ENCODE measurements at places on chromosomes 1 and 21.

- no peak for DNase-seq
Observed at GRCh38 chr1:162385702-162386101, 4.2 kb downstream of the C1orf226 start.

- no peak for DNase-seq
Observed at GRCh38 chr1:222918801-222919477, 104.1 kb downstream of the DISP1 start.

GRCh38 chr1:69747207-69747606 is 179.5 kb downstream of the LRRC7 start:
- DNase-seq, result no peak

- no peak for DNase-seq
Observed at GRCh38 chr1:88825721-88826120, 65.6 kb downstream of the GTF2B start.

DNA sequence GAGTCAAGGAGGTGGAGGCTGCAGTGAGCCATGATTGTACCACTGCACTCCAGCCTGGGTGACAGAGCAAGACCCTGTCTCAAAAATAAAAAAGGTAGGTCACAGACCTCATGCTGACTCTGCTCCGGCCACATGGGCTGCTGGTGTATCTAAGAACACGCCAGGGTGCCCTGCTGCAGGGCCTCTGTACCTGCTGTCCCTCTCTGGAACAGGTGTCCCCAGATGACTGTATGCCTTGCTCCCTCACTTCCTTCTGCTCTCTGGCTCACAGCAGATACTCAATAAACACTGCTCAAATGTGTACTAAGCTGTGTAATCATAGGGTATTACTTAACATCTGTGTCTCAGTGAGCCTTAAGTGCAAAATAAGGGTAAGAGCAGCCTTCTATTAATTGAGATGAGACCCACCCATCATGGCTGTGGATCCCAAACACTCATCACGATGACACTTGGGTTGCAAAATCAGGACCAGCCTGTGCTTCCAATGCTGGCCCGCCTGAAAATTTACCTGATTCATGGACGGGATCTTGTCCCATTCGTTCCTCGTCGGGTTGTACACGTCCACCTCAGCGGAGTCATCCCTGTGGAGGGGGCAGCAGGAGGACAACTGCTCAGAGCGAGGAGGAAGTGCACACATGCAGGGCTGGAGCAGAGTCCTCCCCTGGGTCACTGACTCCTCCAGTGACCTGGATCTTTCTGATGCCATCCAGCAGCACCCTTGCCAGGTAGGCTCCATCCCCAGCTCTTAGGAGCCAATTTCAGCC is 7.5 kb downstream of the KLHL21 start:
- no peak for DNase-seq

GRCh38 chr1:109312246-109312645 is 5.4 kb upstream of the MYBPHL start:
- no peak for DNase-seq

DNA sequence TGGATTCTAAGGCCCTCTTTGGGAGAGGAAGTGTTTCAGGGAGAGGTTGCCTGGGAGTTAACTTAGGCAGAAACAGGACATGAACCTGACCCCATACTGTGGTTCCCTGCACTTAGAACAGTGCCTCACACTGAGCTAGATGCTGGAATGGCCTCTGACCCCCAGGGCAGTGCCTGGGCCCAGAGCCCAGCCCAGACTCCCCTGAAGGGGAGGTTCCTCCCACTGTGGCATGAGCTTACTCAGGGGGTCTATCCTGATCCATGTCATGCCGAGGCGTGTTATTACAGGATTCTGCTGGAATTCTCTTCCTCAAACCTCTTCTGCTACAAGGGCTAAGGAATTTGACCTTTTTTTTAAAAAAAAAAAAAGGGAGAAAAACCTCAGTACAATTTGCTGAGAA is 72.2 kb downstream of the MRPL37 start:
- DNase-seq, result no peak

- DNase-seq, result peak; percentile 28
Observed at GRCh38 chr1:228646717-228647522, 88.4 kb upstream of the RHOU start.

GRCh38 chr21:41678016-41678923 is 88.6 kb downstream of the RIPK4 start:
- peak; percentile 36 for DNase-seq

GRCh38 chr1:177439301-177439700 is 268.5 kb downstream of the BRINP2 start:
- DNase-seq, result no peak

GRCh38 chr1:17017435-17017834 is 5.7 kb upstream of the ATP13A2 start:
- no peak for DNase-seq

DNA sequence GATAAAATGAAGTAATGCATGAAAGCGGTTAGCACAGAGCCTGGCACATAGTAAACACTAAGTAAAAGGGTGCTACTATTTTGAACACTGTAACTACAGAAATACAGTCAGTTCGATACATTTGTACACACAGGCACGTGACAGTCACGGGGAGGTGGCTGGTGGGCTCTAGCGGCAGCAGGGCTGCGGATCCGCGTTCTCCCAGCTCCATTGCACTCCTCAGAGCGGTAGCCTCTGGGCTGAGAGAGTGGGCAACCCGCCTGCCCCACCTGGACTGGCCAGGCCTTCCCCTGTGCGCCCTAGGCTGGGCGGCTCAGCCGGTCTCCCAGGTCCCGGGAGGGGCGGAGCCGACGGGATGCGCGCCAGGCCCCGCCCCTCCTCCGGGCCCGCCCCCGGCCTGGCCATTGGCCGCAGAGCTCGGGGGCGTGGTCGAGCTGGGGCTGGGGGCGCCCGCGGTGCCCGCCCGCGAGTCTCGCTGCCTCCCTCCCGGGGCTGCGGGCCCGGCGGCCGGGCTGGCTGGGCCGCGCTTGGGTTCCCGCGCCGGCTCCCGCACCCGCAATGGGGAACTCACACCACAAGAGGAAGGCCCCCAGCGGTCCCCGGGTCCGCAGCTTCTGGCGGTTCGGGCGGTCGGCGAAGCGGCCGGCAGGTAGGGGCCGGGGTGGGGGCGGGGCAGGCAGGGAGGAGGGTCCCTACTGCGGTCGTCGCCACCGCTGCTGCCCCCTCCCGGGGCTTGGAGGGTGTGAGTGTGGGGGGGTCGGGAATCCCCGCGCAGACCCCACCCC is 51.2 kb upstream of the SYNC start:
- DNase-seq, result peak; percentile 94

DNA sequence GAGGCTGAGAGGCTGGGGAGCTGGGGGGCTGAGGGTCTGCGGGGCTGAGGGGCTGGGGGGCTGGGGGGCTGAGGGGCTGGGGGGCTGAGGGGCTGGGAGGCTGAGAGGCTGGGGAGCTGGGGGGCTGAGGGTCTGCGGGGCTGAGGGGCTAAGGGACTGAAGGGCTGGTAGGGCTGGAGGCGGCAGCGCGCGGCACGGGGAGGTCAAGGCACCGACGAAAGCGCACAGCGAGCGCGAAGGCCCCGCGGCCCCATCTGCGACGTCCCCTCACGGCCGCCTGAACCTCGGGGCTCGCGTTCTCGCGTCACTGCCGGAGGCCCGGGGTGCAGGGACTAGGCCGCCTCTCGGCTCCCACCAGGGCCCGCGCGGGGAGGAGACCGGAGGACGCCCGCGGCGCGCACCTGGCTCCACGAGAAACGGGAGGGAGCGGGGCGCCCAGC is 356 bp downstream of the INTS11 start:
- no peak for DNase-seq

GRCh38 chr1:8367571-8368194 is 49.8 kb downstream of the SLC45A1 start:
- DNase-seq, result no peak

- DNase-seq, result no peak
Observed at GRCh38 chr1:27368869-27369582, 2.3 kb upstream of the MAP3K6 start.

- no peak for DNase-seq
Observed at GRCh38 chr1:91734761-91735160, 151.2 kb downstream of the TGFBR3 start.

- DNase-seq, result no peak
Observed at GRCh38 chr1:81757398-81758020, 43.2 kb upstream of the ADGRL2 start.

DNA sequence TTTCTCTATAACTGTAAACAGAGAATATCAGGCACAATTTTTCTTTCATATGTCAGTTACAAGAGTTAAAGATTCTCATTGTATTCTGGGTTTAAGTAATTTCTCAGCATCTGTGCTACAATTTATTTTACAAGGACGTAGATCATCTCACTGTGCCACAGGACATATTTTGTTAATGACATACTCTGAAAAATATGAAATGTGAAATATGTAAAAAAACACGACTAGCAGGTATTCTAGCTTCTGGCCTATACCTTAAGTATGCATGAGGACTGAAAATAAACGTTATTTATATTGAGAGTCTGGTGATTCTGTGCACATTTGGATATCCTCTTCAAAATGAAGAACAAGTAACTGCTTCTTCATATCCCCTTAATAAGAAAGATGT is 308.8 kb downstream of the BRINP3 start:
- DNase-seq, result no peak

GRCh38 chr21:31253684-31254083 is 90.4 kb downstream of the TIAM1 start:
- DNase-seq, result no peak

DNA sequence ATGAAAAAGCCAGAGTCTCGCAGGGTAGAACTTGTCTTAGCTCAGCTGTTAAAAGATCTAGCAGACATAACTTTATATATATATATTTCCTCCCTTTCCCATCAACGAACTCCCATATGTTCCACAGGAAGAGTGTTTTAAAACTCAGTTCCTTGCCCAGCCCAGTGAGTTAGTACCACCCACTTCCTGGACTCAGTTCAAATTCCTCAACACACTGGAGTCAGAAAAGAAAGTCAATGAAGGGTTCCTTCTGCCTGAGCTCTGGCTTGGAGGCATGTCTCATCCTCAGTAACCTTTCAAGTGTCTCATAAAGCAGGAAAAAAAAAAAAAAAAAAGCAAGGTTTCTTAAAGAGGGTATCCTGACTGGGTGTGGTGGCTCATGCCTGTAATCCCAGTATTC is 15.6 kb downstream of the TPM3 start:
- no peak for DNase-seq

- DNase-seq, result no peak
Observed at GRCh38 chr1:64530969-64531692, 61.2 kb downstream of the CACHD1 start.

DNA sequence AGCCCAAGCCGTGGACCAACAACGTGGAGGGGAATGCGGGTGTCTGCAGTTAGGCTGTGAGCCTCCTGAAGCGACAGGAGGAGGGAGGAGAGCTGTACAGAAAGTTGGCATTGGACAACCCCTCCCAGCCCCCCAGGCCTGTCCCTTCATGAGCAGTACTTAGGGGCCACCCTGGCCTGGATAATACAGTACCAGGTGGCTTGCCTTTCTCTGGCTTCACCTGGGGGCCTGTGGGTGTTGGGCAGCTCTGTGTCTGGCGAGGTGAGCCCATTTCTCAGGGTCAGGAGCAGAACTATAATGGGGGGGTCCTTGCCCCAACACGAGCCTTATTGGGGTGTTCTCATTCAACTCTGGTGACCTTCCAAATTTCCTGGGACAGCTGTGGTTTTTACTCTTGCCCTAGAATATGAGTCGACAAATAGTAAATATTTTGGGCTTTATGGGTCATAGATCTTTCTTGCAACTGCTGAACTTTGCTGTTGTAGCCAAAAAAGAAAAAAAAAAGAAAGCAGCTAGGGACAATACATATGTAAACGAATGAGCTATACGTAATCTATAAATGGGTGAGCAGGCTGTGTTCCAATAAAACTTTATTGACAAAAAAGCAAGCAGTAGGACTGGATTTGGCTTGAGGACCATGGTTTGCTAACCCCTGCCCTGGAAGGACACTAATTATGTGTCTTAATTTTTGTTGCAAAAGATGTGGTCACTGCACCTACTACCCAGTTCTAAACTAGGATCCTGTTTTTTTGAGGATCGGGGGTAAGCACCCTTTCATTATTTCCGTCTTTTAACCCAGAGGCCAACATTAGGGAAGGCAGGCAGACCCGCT is 11.4 kb downstream of the COQ8A start:
- DNase-seq, result no peak

DNA sequence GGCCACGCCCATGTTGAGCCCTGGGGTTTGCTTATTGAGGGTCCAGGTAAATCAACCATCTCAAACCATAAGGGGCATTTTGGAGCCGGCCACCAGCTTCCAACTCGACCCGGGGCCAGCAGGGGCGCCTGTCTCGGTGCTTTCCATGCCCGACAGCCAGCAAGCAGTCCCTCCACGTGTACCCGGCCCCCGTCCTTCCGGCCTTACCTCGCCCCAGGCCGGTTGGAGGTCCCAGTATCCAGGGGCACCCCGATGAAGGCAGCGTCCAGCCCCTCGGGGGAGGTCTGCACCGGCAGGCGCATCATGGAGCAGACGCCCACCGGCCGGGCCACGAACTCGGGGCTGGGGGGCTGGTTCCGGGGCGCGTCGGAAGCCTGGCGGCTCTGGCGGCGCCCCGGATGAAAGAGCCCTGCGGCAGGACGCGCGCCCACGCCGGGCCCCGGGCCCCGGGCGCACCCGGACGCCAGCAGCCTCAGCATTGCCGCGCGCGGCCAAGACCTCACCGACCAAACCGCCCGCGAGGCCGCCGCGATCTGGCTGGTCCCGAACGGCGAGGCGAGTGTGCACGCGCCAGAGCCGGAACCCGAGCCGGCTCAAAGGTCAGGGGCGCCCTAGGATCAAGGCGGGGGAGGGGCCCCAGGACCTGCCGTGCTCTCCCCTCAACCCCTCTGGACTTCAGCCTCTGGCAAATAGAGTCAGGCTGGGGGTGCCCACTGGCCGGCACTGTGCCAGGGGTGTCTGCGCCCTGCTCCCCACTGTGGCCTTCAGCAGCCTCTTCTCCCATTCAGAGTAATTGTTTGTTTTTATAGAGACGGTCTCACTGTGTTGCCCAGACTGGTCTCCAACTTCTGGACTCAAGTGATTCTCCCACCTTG is at the start of gene AGMAT:
Gene AGMAT (minus strand): TSS at position 563 of the 875 bp plus-strand sequence. CDS start 84 bp downstream, at position 479.
- DNase-seq, result peak; percentile 63

GRCh38 chr1:49197081-49197480 is 420.4 kb upstream of the BEND5 start:
- no peak for DNase-seq

GRCh38 chr1:205481218-205481617 is 23.3 kb upstream of the CDK18 start:
- DNase-seq, result no peak
